ENCODE measurements at places on chromosomes 4 and X.

DNA sequence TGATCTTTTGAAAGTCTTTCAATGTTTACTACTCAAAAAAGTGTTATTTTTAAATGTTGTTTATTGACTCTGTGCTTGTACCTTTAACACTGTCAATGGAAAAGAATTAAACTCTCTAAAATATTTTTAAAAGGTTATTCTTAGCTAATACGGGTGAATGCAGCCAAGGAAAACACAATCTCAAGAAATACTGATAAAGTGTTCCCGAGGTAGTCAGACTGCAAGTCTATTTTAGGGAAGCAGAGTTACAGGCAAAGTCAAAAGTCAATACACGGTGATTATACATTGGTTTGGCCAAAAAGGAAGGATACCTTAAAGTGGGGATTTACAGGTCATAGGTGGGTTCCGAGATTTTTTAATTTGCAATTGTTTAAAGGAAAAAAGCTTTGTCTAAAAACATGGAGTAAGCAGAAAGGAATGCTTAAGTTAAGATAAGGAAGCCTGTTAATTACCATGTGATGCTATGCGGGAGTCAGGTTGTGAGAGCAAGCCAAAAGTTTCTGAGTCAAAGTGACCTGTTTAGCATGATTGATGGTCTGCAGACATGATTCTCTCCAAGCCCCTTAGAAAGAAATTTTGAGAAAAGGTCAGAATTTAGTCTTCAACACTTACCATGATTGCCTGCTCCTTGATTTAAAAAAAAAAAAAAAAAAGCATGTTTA, 288.4 kb downstream of the KLHL4 start:
- no peak for DNase-seq

GRCh38 chr4:157706155-157706554, 466.7 kb downstream of the GASK1B start:
- no peak for DNase-seq

- DNase-seq: no peak
These were observed 13.6 kb downstream of the LIMCH1 start for GRCh38 chr4:41551536-41551935.

DNA sequence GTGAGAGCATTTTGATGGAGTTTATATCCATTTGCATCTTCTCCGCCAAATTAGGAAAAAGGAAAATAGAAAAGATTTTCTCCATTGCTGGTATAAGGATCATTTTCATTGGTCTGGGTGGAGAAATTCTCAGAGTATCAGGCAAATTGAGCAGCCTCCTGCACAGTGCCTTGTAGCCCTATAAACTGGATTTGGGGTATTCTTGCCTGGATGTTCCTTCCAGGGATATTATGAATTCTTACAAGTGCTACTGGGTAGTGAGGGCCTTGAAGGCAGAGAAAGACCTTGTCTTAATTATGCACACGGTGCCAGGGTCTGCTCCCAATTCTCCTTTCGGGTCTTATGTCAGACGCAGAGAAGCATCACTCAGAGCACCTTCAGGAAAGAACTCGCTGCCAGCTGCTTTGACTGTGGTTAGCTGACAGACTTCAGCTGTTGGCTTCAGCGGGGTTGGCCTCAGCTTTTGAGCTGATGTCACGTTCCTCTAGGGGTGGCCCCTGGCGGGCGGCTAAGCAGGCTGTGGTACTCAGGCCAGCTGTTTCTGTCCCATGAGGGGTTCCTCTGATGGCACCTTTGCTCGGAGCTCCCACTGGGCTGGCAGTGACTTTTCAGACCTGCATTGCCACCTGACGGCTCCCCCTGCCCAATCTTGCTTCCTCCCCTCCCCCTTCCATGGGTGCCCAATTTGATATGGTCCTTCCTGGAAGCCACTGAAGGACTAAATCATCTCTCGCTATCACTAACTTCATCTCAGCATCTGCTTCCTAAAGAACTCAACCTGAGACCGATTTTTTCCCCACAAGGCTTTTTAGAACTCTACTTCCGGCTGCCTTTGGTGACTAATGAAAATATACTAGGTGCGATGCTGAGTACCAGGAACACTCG, 519.5 kb downstream of the BCOR start:
- peak; percentile 77 for DNase-seq

- DNase-seq: no peak
These were observed 52.8 kb upstream of the RBM47 start for GRCh38 chr4:40682290-40683101.

DNA sequence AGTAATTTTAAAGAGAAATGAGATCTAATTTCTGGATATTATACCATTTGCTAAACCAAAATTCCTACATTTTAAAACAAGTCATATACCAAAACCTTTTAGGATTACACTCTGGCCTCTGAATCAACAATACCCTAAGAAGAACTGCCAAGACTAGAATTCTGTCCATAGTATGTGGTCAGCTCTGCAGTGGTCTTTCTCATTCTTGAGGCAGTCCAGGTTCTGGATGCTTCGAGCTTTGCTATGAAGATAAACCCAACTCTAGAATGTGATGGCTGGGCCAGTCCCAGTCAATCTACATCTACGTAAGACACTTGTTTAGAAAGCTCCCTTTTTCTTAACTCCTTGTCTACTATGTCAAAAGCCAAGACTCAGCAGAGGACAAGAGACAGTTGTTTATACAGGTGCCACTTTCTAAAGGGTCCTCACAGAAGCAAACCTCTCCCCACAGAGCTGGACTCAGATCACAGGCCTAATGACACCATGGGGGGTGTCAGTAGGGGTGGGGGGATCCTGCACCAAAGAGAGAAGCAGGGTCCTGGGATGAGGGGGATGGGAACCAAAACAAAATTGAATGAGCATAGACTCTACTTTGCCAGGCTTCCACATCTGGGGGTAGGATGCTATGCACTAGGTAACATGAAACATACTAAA, 63.2 kb downstream of the SH3RF1 start:
- DNase-seq: no peak
